Hematopoietic multipotent progenitor cell treated with erythropoietin and hydrocortisone succinate and interleukin-3 and kit ligand, for 17 days (in vitro differentiated cells): ENCODE measurements at places on chromosomes 1 and 21.

GRCh38 chr1:1603671-1604373 is 3.9 kb upstream of the FNDC10 start:
- DNase-seq, result no peak

- no peak for DNase-seq
Measured at GRCh38 chr21:32306021-32306780, 7.5 kb downstream of the MRAP start.

GRCh38 chr1:207988326-207989165 is 77.6 kb upstream of the CD34 start:
- DNase-seq, result no peak

GRCh38 chr1:38585971-38586370 is 273.6 kb downstream of the RRAGC start:
- no peak for DNase-seq

GRCh38 chr1:33168556-33169289 is 13.1 kb downstream of the TRIM62 start:
- DNase-seq, result no peak

DNA sequence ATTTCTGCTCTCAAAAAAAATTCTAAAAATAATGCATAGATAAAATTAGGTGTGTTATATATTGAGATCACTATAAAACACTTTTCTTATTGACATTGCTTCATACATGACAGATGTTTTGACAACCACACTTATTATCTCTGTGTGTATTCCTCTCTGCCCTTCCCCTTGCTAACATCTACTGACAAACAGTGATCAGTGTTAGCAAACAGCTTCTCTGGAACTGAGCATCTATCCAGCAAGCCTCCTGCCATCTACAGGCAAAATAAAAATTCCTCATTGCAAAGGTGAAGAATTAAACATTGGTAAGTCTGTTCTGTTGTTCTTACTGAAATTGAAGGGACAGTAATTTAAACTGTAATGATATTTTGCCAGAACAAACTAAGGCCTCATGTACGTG is 2153.9 kb downstream of the NCAM2 start:
- no peak for DNase-seq

GRCh38 chr1:156883919-156884318 is 9.6 kb upstream of the PEAR1 start:
- DNase-seq, result no peak

GRCh38 chr1:218407630-218408029 is 62.5 kb downstream of the TGFB2 start:
- no peak for DNase-seq

DNA sequence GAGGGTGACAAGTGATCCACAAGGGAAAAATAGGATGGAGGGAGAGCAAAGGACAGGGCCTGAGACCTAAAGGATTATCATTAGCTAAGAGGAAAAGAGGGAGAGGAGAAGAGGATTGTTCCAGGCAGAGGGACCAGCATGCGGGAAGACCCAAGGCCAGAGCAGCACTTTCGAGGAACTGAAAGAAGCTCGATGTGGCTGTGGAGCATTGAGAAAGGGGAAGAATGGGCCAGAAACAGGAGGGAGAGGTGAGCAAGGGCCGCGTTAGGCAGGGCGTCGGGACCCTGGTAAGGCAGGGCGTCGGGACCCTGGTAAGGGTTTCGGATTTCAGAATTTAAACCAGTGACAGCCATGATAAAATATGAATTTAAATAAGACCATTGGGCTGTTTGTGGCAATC is 22.8 kb upstream of the CSF1 start:
- DNase-seq, result no peak

DNA sequence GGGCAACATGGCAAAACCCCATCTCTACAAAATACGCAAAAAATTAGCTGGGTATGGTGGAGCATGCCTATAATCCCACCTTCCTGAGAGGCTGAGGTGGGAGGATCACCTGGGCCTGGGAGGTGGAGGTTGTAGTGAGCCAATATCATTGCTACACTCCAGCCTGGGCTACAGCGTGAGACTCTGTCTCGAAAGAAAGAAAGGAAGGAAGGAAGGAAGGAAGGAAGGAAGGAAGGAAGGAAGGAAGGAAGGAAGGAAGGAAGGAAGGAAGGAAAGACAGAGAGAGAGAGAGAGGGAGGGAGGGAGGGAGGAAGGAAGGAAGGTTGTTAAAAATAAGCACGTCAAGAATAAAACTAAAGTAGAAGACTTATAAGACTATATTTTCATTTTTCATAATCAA is 17.0 kb upstream of the ATP1A1 start:
- no peak for DNase-seq

GRCh38 chr1:86704972-86705664 is 742 bp downstream of the SH3GLB1 start:
- peak; percentile 69 for DNase-seq

DNA sequence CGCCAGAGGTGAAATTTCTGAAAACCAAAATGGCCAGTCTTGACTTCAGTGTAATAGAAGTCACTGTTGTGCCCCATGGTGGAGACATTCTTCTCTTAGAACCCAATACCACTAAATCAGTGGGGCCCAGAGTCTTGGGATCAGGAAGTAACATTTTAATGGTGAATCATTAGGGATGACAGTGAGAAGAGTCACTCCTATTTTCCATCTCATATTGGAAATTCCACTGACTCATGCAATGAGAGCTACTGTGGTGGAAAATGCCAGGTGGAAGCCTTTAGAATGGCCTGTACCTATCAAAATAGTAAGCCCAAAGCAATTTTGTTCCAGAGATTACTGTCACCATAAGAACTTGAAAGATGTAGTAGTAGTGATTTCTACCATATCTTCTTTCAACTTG is 20.6 kb upstream of the PPM1J start:
- DNase-seq, result no peak

DNA sequence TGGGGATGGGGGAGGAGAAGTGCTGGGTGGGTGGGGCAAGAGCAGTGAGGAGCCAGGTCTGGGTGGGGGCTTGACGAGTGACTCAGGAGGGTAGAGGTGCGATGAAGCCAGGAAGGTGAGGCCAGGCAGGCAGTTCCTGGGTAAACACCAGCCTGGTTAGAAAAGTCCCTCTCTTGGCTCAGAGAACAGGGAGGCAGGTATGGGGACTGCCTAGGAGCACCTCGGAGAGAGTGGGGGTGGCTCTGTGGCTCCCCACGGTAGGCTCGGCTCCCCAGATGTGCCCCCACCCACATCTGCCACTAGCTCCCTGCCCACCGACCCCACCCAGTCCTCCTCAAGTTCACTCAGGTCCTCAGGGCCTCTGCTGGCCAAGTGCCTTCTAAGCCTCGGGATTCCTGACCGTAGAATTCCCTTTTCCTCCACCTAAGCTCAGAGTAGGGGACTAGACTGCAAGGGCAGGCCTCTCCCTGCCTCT is 1.2 kb downstream of the HSPG2 start:
- no peak for DNase-seq

DNA sequence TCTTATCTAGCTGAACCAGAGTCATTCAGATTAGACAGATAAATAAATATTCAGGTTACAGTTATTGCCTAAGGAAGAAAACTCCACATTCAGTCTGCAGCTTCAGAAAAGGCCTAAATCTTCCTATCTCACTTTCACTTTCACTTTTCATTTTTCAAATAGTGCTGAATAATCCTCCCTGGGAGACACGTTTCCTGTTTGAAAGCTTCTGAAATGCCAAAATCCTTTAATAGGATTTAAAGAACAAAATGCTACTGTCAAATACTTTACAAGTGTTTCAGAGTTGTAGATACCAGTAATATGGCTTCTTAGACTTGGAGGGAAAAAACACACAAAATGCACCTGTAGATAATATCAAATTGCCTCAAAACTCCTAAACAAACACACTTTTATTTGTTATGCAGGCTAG is 3.9 kb downstream of the PSMB2 start:
- DNase-seq, result peak; percentile 84

DNA sequence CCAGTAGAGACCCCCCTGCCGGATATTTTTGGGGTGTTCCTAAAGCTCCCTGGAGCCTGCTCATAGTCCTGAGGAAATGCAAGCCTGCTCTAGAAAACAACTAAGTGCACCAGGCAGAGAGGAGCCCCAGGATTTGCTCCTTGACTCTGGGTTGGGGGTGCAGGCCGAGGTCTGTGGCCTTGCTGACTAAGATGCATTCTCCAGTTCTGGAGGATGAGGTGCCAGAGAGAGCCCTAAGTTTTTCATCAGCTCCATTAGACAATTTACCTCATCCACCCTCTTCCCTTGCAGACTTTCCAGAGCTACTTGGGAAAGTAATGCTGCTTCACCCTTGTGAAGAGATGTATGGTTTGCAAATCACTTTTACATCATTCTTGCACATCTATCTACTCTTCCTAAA is 9.1 kb downstream of the TUFT1 start:
- DNase-seq, result no peak

DNA sequence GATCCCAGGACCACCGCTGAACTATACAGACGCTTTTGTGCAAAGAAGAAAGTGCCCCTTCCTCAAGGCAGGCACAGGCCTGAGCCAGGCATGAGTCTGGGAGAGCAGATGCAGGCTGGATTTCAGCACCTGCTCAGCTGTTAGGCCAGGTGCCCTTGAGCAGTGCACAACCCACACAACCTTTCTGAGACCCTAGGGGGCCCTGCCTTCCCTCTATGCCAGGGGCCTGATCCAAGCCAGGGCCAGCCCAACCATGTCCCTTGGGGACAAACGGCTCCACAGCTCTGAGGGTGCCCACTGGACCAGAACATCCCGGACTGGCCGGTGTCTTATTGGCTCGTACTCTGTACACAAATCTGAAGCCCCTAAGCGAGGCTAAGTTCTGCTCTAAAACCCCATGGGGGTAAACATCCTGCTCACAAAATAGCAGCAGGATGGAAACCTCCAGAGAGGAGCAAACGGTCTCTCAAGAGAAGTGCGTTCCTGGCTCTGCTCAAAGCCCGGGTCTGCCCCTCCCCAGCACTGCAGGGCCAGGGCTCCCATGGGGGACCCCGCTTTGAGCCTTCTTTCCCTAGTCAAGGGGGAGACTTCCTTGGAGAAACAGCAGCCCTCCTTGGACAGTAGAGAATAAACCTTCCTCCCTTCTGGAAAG is 275.1 kb downstream of the NPHP4 start:
- DNase-seq, result no peak

DNA sequence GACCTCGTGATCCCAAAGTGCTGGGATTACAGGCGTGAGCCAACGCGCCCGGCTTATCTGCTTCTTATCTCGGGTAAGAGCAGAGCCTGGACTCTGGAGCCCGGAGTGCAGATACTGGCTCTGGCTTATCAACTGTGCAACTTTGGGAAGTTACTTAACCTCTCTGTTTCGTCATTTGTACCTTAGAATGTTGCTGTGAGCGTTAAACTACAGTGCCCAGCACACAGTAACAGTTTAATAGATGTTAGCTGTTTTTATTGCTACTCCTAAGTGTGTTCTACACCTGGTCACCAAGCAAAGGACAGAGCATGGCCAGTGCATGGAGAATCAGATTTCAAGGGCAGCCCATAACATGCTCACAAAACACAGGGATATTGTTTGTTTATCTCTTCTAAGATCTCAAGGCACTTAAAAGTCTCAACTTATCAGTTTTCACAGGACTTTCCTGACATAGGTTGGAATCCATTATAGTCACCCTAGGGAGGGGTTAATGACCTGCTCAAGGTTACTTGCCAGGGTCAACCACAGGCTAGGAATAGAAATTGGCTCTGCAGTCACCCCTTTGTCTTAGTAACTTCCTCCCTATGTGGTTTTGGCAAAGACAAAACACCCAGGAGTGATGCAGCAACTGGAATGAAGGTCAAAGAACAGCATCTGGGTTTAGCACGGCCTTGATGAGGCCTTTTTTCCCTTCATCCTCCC is 22.5 kb upstream of the SRP9 start:
- no peak for DNase-seq
